ENCODE measurements at places on chromosomes 5 and 9.

DNA sequence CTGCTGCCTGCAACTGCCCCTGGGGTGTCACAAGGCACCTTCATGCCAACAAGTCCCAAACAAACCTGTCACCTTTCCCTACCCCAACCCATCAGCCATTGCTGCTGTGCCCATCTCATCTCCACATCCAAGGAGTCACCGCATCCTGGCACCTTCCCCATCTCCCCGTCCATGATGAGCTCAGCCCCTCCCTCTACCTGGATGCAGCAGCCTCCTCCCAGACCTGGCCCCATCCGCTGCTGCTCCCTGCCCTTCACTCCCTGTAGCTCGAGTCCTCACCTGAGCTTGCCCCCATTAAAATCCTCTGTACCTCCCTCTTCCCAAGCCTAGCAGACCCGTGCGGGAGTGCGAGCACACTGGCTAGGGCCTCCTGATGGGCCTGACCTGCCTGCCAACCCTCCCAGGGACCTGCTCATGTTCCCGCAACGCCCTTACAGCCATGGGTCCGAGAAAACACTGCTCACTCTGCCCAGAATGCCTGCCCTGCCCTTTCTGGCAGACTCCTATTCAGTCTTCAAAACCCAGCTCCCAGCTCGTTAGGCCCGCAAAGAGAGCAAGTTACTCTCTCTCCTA lies 110.6 kb downstream of the ADAMTS2 start:
- H3K36me3 ChIP-seq, result no peaks in the 10 kb centered on the region
- DNase-seq, result no peak
- no peaks in the 10 kb centered on the region for H3K4me1 ChIP-seq

- H3K36me3 ChIP-seq, result peaks cover 56% of the 10 kb centered on the region
- no peak overlapping the region for H3K4me3 ChIP-seq
- peaks cover 9% of the 10 kb centered on the region for H3K4me1 ChIP-seq
- DNase-seq, result no peak
These were observed 22.8 kb downstream of the CDK5RAP2 start for GRCh38 chr9:120557205-120557604.

GRCh38 chr9:71706176-71706575 lies 62.1 kb downstream of the CEMIP2 start:
- peaks cover 24% of the 10 kb centered on the region for H3K4me1 ChIP-seq
- no peak for DNase-seq
- no peak overlapping the region for H3K4me3 ChIP-seq
- no peak overlapping the region for H3K27ac ChIP-seq
- no peaks in the 10 kb centered on the region for H3K27me3 ChIP-seq

DNA sequence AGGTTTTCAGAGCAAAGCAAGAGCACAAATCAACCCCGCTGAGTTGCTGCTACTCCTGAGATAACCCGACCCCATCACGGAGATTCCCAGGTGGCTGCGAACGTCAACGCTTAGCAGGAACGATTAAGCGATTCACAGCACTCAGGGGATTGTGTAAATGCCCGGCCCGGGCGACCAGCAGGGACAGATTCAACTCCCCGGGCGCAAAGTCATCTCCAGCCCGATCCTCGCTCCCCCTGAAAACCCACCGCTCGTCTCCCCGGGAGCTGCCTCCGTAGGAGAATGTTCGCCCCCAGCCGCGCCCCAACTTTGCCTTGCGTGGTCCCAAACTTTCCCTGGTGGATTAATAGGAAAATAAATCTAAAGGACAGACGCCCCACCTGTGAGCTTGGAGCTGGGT lies 685 bp downstream of the SLC24A2 start:
- H3K27ac ChIP-seq, result no peak overlapping the region
- no peaks in the 10 kb centered on the region for H3K36me3 ChIP-seq
- no peaks in the 10 kb centered on the region for H3K4me1 ChIP-seq
